Cerebellum (tissue), 4 donors: ENCODE measurements at places on chromosomes 7 and 10. TPM values are rescaled to one million over a fixed set of nuclear protein-coding genes. Genes with fewer than 3 reads are reported as not detected.

DNA sequence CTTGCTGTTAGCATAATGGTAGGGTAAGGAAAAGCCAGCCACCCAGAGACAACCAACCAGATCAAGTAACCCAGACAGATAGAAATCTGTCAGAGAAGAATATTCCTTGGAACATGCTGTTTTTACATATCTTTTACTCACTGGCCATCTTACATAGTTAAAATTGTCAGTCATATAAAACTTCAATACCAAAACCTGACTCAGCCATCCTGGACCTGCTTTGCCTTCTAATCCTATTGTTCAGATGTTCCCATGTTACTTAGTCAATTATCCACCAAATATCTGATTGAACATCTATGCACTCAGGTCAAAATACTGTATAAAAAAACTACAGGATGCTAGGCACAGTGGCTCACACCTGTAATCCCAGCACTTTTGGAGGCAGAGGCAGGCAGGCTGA is 466.5 kb upstream of the NRP1 start:
- no peak for DNase-seq

CHN2 gene
- 36.4 TPM for total RNA-seq

ABCB1 gene
- 10.4 TPM for total RNA-seq

DIP2C gene
- total RNA-seq = 32.5 TPM

GRCh38 chr7:74453322-74454011 is at the start of gene GTF2IRD1:
GTF2IRD1 (plus strand) TSS chr7:74453906; CDS start chr7:74508081, 54,175 bp downstream.
- DNase-seq = peak; percentile 79

CACNA2D1 gene
- total RNA-seq = 111 TPM

- no peak for DNase-seq
Observed at GRCh38 chr10:114801411-114801813, 20.2 kb upstream of the FHIP2A start.

GRCh38 chr10:89278900-89279392 is 22.9 kb upstream of the IFIT2 start:
- DNase-seq = no peak

GATA3 gene
- total RNA-seq = 0.09 TPM

C10orf105 gene
- total RNA-seq = 1.00 TPM

PAPOLB gene
- total RNA-seq = 3.9 TPM

DNA sequence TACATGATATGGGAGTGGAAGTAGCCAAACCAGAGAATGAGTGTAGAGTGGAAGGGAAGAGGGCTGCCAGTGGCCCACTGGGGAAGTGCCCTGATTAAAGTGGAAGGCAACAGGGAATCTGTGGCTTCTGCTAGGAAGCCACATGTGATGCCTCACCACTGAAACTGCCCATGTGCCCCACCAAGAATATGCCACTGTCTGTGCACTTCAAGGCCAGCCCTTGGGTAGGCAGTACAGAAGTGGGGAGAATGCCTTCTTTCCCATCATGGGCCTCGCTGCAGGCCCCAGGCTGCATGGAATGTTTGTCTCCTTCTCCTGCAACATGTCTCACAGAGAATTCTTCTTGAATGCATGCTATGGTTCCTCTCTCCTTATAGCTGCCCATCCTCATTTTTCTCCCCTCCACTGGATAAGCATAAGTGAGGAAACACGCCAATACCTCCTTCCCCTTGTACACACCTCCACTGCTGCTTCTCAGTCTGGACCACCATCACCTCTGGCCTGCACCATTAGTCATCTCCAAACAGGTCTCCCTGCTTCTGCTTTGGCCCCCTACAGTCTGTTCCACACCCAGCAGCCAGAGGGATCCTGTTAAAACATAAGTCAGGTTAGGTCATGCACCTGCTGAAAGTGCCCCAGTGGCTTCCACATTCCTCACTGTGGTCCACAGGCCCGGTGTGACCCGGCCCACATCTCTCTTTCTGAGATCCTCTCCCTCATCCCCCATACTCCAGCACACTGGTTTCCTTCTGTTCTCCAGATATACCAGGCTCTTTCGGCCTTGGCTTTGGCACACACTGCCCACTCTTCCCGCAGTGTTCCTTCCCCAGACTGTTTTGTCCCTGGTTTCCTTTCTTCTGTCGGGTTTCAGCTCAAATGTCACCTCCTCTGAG is 37.1 kb downstream of the SNX10 start:
- no peak for DNase-seq

- no peak for DNase-seq
Observed at GRCh38 chr7:65927489-65928448, 54.2 kb downstream of the GUSB start.

DNA sequence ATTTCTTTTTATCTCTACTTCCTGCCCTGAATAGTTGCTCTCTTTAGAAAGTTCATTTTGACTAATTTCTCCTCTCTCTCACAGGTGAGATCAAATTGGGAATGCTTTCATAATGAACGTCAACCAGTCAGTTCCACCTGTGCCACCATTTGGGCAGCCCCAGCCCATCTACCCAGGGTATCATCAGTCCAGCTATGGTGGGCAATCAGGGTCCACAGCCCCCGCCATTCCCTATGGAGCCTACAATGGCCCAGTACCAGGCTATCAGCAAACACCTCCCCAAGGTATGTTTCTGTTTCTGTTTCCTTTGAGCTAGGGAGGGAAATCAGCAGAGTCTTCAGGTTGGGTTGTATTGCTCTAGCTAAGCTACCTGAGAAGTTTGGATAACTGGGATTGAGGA is 2.5 kb downstream of the SEC24C start:
- DNase-seq = no peak

SMKR1 gene
- 2.2 TPM for total RNA-seq
